AG04450 (cell line): ENCODE measurements at places on chromosomes 2 and 18.

DNA sequence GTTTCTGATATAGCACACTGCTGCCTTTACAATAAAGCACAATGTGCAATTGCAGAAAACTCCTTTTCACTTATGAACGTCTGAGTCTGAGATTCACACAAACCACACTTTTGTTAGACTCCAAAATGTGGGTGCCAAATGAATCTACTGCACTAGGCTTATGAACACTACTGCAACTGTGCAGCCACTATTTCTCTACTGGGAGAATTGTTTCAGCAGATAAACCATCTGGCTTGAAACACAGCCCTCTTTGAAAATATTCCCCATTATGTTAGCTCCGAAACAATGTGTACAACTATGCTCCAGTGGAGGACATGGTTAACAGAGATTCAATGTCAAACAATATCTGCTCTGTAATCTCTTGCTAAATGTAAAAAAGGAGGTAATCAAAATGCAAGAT is 188.7 kb upstream of the ZEB2 start:
- DNase-seq, result no peak

GRCh38 chr2:222025881-222026271 is 272.9 kb downstream of the PAX3 start:
- DNase-seq, result no peak

DNA sequence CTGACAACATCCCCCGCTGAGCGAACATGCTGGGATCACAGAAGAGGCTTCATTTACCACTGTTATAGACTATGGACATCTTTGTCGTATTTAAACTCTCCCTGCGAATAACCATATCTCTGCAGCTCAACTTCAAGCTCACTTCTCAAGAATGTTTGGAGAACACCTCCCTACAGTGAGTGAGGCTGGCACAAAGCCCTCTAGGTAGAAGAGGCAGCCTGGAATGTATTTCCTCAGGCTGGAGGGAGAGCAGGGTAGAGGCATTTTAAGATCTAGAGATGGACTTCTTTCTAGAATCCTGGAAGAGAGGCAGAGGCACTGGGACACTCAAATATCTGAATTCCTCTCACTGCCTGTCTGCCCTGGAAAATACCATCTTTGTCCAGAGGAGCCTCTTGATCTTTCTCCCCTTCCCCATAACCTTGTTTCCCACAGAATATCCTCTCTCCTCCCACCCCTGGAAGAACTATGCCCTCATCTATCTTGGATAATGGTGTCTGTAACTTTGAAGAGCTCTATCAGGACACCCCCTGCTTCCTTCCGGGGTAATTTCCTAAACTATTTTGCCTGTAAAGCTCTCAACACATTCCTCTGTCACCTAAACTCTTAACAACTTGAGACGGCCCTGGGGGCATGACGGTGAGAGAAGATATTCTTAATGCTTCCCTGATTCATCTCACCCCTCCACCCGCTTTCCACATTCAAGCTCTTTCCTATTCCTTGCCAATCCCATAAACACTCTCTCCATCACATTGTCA is 2.4 kb upstream of the ANTXR1 start:
- no peak for DNase-seq

- DNase-seq, result no peak
Observed at GRCh38 chr2:201220102-201220570, 37.2 kb downstream of the CASP10 start.

GRCh38 chr2:113203217-113203530 is 29.4 kb downstream of the PSD4 start:
- no peak for DNase-seq

GRCh38 chr2:141782574-141782973 is 348.2 kb downstream of the LRP1B start:
- no peak for DNase-seq

GRCh38 chr2:30110773-30111172 is 36.0 kb upstream of the YPEL5 start:
- DNase-seq, result no peak

DNA sequence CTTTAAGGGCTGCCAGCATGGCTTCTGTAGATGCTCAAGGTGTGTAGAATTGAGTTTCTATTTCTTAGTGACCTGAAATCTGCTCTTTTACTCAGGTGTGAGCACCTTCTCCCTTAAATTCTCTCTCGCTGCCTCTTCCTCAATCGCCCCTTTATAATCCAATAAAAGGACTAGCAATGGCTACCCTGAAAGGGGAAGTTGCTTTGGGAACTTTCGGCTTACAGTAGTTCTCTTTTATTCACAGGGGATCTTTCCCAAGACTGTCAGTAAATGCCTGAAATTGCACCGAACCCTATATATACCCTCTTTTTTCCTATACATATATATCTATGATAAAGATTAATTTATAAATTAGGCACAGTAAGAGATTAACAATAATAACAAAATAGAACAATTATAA is 121.8 kb downstream of the ACTR3 start:
- no peak for DNase-seq

GRCh38 chr18:78406743-78407465 is 572.7 kb upstream of the SALL3 start:
- no peak for DNase-seq

GRCh38 chr2:109153005-109153784 is 24.2 kb downstream of the SH3RF3 start:
- DNase-seq, result no peak

- no peak for DNase-seq
Observed at GRCh38 chr2:61416871-61417645, 53.8 kb downstream of the USP34 start.

GRCh38 chr2:19272039-19272438 is 86.4 kb downstream of the OSR1 start:
- DNase-seq, result no peak
